ENCODE measurements at places on chromosomes 6 and 20.
A peak's percentile ranks its signal among the peaks of the same experiment; 100 is the strongest.

- DNase-seq = no peak
Observed at GRCh38 chr20:50250679-50251382, 60.2 kb downstream of the CEBPB start.

- DNase-seq = no peak
Observed at GRCh38 chr6:128282961-128283360, 237.4 kb downstream of the PTPRK start.

DNA sequence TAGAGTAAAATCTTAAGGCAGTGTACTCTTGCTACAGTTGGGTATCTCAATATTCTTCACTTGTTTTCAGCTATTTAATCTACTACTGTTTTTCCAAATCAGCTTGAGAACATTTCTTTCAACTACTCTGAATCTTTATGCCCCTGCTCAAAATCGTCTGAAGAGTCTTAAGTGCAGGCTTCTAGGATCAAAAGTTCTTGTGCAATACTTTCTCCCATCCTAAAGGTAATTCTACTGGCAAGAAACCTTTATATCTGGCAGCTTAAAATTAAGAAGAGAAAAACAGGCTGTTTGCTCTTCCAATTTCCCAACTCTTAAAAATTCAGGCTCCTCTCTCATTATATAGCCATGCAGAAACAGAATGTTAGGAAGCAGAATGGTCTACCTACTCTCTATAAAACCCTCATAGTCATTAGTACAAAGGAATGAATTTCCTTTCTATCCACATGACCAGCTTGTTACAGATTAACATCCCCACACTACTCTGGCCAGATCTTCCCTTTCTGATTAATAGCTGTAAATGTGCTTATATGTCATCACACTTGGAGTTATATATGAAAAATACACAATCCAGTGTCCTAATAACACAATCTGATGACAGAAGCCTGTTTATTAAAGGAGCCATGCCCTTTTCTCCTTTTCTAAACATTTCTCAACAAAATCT lies 122.2 kb upstream of the FAM184A start:
- no peak for DNase-seq

DNA sequence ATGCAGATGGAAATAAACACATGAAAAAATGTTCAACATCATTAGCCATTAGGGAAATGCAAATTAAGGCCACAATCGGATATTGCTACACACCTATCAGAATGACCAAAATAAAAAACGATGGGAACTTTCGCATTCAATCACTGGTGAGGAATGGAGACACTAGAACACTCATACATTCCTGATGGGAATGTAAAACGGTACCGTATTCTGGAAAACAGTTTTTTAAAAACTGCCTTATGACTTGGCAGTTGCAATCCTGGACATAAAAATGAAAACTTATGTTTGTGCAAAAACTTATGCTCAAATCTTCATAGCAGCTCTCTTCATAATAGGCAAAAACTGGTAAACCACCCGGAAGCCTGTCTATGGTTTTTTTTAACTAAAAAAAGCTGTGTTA lies 146.0 kb downstream of the CEBPB start:
- DNase-seq = no peak

DNA sequence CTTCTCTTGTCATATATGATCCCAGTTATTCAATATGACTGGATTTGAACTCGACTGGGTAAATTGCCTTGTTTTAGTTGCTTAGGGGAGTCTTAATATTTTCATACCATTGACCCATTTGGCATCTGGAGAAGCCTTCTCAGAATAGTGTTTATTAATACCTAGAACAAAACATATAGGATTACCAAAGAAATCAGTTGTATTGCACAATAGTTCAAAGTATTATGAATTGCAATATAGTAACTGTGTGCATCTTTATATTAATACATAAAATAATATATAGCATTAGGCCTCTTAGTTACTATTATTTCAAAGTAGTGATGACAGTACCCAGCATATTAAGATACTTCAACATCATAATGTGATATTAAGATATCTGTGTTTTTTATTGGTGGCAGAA lies 177.8 kb downstream of the PLCB4 start:
- DNase-seq = no peak

DNA sequence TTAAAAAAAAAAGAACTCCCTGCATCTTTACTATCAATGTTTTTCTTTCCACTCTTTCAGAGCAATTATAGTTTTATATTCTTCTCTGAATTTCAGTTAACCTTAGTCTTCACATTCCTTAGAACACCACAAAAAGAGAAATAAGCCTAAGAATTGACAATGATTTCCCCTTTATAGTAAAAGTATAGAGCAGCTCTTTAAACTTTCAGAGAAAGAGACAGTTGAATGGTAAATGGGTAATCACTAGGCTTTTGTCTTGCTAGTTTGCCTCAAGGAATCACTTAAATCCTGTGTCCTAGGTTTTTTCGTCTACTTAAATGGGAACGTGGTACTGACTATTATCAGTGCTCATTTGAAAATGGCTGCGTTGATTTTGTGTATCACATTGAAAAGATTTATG lies 31.8 kb downstream of the SLX4IP start:
- no peak for DNase-seq

DNA sequence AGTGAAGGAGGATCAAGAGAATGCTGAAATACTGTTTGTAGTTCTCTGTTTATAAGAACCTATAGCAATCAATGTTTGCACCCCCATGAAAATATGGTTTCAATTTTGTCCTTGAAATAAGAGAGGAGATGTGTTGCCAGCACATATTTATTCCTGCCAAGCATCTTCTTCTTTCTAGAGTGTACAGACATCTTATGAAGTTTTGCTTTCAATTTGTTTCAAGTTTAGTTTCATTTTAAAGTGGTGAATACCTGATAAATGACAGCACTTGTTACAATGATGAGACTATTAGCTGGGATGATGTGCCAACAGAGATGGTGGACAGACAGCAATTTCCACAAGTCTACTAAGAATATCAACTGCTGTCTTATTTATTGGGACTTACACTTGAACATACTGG lies 39.2 kb upstream of the CENPW start:
- DNase-seq = no peak

DNA sequence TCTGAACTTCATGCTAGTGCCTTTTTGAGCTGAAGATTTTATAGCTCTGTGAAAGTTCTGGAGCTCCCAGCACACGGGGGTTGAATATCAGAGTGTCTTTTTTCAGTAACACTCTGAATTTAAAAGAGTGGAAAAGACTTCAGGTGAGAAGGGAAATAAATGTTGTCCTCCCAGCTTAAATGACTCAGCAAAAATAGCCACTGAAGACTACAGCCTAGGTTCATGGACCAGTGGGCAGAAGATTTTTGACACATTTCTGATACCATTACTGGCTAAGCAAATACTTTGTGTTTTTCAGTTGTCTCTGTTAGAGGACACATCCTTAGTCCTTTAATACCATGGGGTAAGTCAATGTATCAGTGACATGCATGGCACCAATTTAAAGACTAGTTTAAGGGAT lies 338.5 kb upstream of the SPTLC3 start:
- no peak for DNase-seq

DNA sequence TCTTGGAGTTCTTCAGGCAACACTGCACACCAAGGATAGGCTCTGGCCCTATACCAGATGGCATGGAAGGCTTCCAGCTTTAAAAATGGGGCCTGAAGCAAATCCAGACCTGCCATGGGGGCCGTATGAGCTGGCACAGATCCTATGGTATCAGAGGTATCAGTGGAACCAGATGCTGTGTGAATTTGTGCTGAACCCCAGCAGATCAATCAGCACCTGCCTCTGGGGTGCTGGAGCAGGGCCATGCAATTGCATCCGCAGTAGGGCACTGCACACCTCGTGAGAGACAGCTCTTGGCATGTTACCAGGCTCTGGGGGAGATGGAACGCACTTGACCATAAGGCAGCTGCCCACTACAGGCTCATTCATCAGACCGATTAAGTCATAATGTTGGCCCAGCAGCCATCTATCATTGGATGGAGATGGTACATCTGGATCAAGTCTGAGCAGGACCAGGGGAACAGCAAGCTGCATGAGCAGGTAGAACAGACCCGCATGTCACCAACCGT lies 221.5 kb downstream of the MYLK4 start:
- no peak for DNase-seq

DNA sequence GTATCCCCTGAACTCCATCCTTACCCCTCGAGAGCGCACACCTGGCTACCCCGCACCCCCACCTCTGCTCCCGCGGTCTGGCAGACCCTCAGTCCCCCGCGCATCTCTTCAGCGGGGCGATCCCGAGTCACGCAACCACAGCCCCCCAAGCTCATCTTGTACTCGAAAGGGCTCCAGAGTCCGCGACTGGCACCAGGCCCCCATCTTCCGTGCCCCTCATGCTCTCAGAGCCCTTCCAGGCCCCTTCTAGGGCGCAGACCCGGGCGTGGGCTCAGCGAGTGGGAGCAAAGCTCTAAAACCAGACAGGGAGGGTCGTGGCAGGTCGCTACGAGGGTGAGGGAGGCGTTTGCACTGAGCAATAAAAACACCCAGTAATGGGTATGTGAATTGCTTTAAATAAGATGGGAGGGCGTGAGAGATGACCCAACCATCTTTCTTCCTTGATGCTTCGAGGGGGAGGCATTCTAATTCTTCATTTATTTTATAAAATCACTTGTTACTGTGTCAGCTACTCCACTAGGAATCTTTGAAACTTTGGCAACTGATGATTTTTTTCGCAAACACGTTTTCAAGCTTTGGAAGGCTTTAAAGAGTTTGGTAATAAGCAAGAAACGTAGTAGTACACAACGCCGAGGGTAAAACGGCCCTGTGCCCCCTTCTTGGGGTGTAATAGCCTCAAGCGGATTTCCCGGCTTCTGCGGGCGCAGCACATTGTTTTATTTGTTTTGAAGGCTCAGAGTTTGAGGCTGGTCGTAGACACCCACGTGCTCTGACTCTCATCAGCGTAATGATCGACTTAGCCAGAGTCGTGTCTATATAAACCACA lies 42.6 kb upstream of the SUPT3H start:
- DNase-seq = peak; percentile 68

DNA sequence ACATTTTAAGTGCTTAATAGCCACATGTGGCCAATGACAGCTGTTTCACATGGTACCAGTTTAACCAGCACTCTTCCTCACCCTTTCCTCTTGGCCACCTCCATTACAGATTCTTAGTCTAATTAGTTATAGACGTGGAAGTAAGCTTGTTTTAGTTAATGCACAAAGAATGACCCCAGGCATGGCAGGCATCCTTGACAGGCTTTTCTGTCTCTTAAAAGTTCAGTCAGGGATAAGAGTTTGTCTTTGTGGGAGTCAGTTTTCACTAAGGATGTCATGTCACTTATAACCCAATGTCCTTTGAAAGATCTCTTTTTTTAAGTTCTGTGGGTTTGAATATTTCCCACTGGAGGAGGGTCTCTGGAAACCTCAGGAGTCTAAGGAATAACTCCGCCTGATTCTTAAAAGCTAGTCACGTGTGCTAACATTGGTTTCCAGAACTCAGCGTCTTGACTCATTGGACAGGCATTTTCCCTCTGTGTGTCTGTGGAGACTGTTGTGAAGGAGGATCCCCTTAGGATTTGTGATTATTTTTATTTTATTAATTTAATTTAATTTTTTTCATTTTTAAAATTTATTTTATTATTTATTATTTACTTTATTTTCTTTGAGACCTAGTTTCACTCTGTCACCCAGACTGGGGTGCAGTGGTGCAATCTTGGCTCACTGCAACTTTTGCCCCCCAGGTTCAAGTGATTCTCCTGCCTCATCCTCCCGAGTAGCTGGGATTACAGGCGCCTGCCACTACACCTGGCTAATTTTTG lies 171.4 kb downstream of the ZFAND3 start:
- no peak for DNase-seq

DNA sequence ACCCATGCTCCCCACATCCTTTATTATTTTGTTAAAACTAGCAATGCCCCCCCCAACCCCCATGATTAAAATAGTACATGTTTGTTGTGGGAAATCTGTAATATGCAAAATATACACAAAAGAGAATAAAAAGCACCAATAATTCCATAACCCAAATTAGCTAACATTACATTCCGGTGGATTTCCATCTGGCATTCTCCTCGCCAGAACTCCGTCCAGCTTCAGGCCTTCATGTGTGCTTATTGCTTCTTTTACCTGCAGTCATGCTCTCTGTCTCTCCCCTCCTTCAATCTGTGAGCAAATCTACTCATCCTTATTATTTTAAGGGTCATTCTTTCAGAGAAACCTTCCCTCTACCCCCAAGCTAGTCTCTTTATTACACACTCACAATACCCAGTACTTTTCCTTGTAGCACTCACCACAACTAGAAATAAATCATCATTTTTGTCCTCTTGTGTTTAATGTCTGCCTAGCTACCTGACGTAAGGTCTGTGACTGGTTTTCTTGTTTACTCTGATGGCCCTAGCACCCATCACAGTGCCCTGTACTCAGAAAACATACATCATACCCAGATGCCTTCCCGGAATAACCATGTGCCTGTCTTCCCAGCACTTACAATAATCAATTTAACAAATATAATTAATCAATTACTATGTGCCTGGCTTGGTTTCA lies 25.6 kb upstream of the IER3 start:
- no peak for DNase-seq

GRCh38 chr6:159494586-159494972 lies 198.5 kb downstream of the SOD2 start:
- DNase-seq = no peak

DNA sequence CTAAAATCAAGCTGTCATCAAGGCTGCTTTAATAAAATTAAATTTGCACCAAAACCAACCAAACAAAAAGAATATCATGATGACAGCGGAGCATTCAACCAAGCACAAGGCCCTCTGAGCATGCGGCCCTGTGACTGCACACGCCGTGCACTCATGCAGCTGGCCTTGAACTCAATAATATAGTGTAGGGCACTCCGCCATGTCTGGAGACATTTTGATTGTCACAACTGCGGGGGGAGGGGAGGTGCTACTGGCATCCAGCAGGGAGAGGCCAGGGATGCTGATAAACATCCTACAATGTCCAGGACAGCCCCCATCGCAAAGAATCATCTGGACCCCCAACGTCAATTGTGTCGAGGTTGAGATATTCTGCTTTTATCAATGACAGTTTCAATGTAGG lies 9.7 kb downstream of the MOCS3 start:
- no peak for DNase-seq

DNA sequence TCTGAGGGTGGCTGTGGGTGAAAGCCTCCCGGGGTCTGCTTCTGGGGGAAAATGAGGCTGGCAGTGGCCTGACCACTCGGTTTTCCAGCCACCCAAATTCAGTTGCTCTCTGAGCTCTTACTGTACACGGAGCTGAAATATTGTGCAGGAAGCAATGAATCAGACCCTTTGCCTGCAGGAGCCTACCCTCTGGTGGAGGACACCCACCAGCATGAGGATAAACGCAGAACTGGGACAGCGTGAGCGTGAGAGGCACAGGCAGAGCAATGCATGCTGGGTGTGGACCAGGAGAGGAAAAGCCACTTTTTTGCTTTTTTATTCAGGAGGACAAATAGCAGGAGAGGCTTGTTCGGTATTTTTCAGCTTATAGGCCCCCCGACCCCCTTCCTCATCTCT lies 298.0 kb downstream of the QKI start:
- DNase-seq = no peak

- DNase-seq = no peak
Observed at GRCh38 chr20:21075471-21075870, 30.7 kb downstream of the LINC00237 start.

- no peak for DNase-seq
Observed at GRCh38 chr6:137102050-137102848, 57.5 kb upstream of the IL20RA start.

- no peak for DNase-seq
Observed at GRCh38 chr6:73579851-73580246, 59.0 kb upstream of the EEF1A1 start.

- no peak for DNase-seq
Observed at GRCh38 chr20:50498071-50498776, 12.0 kb upstream of the PTPN1 start.
